Stimulated activated naive CD4-positive, alpha-beta T cell treated with Interleukin-2 at 50 U/mL for 16 hours (primary cell): ENCODE measurements at places on chromosomes 12 and 14.

GRCh38 chr12:4286771-4287317 lies 13.3 kb downstream of the CCND2 start:
- DNase-seq, result no peak

DNA sequence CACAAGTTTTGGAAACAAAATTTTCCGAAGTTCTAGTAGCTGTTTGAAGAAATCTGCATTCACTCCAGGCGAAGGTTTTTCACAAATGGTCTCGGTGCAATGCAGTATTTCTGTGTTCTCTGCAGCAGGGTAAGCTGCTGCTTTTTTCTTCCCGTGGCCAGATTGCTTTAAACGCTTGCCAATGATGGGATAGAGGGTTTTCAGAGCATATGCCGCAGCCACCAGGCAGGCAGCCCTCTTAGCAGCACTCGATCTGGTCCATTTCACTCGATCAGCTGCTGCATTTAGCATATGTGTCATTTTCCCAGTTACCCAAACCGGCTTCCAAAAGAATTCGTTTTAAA lies 315 bp downstream of the ABCD2 start:
- no peak for DNase-seq

DNA sequence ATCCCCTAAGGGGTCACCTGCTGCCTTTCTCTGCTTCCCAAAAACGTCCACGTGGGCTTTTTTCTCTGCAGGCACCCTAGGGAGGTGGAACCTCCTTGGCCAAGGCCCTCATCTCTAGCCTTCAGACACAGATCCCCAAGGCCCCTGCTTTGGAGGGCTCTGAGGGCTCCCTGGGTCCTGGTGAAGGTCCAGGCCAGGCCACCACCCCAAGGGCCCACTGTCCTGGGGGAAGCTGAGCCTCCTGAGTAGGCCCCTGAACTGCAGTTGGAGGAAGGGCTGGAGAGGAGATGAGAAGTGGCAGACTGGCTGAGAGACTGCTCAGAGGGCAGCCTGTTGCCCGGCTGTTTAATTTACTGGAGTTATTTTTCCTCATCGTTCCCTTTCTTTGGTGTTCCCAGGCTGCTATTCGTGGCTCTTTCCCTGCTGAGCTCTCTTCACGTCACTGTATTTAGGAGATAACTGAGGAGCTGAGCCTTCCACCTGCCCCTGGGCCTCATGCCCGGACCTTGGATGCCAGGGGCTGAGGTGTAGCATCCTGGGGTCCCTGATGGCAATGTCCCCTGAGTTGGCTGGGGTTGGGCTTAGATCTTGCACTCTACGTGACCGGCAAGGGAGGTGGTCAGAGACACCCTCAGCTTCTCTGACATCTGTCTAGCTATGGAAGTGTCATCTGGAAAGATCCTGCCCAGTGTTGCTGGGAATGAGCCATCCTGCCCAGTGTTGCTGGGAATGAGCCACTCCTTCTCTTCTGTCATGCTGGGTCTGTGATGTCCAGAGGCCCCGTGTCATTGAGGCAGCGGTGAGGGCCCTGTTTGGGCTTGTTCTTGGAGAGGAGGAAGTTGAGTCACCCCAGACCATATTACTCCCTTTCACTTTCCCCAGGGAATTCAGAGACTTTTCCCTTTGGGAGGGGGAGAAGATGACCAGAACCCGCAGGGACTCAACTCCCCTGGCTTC lies 139.8 kb downstream of the TSPAN9 start:
- DNase-seq, result no peak

- DNase-seq, result no peak
Observed at GRCh38 chr12:80101126-80101525, 1.8 kb downstream of the OTOGL start.

GRCh38 chr14:90281261-90281660 lies 24.9 kb downstream of the PSMC1 start:
- no peak for DNase-seq

- DNase-seq, result no peak
Observed at GRCh38 chr12:40168001-40168400, 56.8 kb upstream of the LRRK2 start.

- DNase-seq, result no peak
Observed at GRCh38 chr12:91178139-91178561, 4.5 kb downstream of the DCN start.

- peak; percentile 91 for DNase-seq
Observed at GRCh38 chr12:52023182-52023975, 16.6 kb downstream of the TAMALIN start.

GRCh38 chr14:97149775-97150174 lies 352.6 kb downstream of the VRK1 start:
- DNase-seq, result no peak

DNA sequence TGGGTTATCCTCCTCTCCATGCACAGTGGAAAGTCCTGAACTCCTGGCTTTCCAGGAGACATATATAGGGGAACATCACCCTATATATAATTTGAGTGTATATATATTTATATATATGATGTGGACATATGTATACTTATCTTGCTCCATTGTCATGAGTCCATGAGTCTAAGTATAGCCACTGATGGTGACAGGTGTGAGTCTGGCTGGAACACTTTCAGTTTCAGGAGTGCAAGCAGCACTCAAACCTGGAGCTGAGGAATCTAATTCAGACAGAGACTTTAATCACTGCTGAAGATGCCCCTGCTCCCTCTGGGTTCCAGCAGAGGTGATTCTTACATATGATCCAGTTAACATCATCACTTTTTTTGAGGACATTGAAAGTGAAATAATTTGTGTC lies 4.4 kb downstream of the SSTR1 start:
- no peak for DNase-seq

DNA sequence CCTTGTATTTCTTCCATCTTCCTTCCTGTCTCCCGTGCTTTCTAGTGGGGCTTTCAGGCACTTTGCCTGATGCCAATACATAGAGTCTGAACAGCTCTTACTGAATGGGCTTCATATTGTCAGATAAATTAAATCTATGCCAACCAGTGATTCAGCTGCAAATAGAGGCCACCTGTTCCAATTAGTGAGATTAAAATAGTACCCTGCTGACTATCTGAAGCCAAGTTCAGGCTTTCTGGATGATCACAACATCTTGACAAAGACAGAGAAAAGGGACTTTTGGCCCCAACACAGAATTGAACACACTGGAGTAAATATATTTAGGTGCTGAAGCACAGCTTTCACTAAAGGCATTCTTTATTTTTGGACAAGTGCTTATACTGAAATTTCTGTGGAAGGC lies 11.8 kb downstream of the TMCC3 start:
- DNase-seq, result no peak

DNA sequence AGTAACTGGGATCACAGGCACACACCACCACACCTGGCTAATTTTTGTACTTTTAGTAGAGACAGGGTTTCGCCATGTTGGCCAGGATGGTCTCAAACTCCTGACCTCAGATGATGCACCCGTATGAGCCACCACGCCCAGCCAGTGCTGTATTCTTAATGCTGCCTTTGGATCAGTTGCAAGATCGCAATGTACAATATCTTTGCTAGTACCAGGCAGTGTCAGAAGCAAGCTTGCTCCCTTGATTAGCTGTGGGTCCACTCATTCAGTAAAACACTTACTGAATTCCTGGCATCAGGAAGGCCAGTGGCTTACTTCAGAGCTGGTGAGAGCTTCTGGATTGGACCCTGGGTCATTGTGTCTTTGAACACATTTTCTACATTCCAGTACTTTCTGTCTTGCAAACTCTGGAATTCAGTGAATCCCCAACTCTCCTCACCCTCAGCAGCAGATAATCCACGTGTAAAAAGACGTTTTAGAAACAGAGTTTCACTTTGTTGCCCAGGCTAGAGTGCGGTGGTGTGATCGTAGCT lies 1183.7 kb downstream of the AACS start:
- DNase-seq, result no peak

GRCh38 chr12:114069507-114069906 lies 103.4 kb upstream of the RBM19 start:
- no peak for DNase-seq

- DNase-seq, result no peak
Observed at GRCh38 chr14:102493585-102493984, 16.0 kb downstream of the ANKRD9 start.

- no peak for DNase-seq
Observed at GRCh38 chr14:36313206-36313605, 7.2 kb downstream of the MBIP start.

GRCh38 chr12:62873116-62873825 lies 61.7 kb downstream of the PPM1H start:
- no peak for DNase-seq

DNA sequence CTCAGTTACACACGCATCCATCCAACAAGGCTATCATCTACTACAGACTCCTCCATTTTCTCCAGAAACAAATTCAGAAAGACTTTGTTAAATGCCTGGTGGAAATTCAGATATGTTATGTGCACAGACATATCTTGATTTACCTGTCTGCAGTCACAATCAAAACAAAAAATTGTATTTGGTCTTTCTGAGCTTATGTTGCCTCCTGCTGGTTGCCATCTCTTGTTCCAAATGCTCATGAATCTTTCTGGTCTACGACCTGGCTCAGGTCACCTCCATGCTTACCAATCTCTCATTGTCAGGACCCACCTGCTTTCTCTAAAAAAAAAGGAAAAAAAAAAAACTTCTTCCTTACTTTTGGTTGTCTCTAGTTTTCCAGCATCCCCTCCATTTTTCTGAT lies 169.2 kb upstream of the PLXNC1 start:
- no peak for DNase-seq

GRCh38 chr12:54749191-54749818 lies 101.1 kb upstream of the DCD start:
- DNase-seq, result no peak

GRCh38 chr12:54220567-54220966 lies 31.8 kb upstream of the SMUG1 start:
- no peak for DNase-seq

- no peak for DNase-seq
Observed at GRCh38 chr12:115979351-115979750, 298.1 kb downstream of the MED13L start.

- no peak for DNase-seq
Observed at GRCh38 chr12:97048421-97049035, 141.5 kb downstream of the NEDD1 start.

DNA sequence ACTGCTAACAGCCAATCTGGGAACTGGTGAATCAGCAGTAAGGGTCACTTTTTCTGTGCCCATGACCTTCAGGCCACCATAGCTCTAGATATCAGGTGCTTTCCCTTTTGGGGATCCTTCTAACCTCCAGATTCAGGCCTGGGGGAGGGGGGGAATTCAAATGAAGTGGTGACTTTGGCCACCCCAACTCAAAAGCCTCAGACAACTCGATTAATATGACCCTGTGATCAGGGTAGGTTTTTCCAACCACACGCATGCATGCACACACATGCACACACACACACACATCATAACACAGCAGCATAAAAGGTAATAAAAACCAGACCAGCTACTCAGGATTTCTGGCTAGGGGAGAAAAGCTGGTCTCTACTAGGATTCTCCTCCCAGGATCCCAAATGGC lies 5.3 kb downstream of the TBX3 start:
- DNase-seq, result no peak

DNA sequence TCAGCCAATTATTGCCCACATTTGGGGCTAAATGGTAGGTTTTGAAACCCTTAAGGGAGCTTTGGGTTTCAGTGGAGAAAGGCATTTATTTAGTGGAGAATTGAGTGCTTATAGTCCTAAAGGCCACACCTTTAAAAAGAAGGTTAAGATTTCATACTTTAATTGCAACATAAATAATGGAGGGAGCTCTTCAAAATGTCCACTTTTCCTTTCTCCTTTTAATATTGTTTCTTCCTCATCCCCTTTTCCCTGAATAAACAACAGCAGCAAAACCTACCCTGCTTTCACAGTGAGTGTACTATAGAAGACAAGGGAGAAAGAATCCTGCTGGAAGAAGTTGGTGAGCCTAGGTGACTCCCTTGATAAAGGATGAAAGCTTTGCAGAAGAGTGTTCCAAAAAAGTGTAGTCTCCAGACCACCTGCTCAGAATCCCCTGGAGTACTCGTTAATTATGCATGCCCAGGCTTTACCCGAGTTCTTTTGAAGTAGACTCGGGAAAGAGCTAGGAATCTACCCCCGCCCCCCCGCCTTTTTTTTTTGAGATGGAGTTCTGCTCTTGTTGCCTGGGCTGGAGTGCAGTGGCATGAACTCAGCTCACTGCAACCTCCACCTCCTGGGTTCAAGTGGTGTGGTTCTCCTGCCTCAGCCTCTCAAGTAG lies 11.5 kb upstream of the EID3 start:
- DNase-seq, result no peak

DNA sequence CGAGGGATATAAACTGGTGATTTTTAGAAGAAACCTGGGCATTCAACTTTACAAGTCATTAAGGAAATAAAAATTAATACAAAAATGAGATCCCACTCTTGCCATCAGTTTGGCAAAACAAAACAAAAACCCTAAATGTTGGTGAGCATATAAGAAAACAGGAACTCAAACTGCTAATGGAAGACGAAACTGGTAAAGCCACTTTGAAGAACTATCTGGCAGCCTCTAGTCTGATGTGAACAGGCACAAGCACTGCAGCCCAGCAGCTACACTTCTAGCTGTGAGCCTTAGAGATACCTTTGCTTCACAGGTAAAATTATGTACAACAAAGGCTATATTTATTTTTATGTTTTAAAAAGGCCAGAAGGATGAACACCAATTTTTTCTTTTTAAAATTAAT lies 459.6 kb downstream of the ZFP36L1 start:
- no peak for DNase-seq

DNA sequence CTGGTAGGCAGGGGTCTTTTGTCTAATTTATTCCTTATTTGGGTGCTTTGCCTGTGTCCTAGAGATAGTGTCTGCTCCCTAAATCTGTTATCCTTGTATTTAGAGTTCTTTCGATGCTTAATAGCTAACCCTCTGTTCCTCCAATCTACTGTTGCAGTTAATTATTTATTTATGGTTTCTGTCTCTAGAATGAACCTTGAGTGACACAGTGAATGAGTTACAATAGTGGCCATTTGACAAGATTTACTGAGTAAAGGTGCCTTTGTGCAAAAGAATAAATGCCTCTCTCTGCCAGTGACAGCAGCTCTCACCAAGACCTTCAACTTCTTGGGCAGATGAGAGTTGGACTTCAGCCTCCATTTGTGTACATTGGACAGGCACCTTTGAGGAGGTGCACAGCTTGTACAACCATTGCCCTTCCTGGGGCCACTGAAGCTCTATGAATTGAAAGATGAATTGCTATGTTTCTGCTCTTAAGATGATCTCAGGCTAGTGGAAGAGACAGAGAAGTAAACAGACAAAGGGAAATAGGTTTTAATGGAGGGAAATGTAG lies 165.9 kb downstream of the DERA start:
- DNase-seq, result no peak

GRCh38 chr12:23204933-23205778 lies 580.2 kb downstream of the ETNK1 start:
- DNase-seq, result no peak

DNA sequence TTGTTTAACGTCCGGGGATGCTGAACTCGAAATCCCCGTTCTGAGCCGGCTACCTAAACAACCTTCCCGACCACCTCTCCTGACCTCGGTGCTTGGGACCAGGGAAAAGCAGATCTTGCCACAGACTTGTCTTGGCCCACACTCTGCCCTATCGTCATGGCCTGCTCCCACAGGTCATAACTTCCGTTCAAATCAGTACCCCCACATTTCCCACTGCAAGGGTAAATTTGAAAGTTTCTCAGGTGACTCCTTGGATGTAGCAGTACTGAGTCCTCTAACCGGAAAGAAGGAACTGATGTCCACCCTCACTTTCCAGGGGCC lies 612 bp upstream of the RBM23 start:
- DNase-seq, result no peak

- no peak for DNase-seq
Observed at GRCh38 chr14:104656014-104656714, 33.3 kb upstream of the INF2 start.
